ENCODE measurements at places on chromosomes 11 and 22.

- DNase-seq, result peak; percentile 89
Observed at GRCh38 chr11:64000026-64000739, 13.9 kb downstream of the OTUB1 start.

GRCh38 chr11:1668911-1669473 is 28.0 kb upstream of the KRTAP5-6 start:
- no peak for DNase-seq

GRCh38 chr11:24511511-24511910 is 14.7 kb downstream of the LUZP2 start:
- DNase-seq, result no peak

DNA sequence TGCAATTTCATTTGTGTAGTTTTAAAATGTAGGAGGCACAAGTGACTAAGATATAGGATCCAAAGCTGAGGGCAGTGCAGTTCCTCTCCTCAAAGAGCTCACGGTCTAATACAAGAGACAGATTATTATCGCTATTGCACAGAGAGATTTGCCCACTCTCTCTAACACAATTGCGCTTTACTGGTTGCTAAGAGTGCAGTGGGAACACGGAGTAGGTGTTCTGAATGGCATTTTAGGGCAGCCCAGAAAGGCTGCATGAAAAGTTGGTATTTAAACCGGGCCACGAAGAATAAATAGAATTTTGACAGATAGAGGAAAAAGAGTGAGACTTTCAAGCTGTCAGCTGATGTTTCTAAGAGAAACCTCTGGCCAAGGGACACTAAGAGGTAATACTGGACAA is 79.5 kb downstream of the BLID start:
- no peak for DNase-seq

- no peak for DNase-seq
Observed at GRCh38 chr11:118892514-118892913, 8.8 kb downstream of the CXCR5 start.

Measured in muscle of leg (tissue), 16 donors.